Cardiac septum (tissue), 1 donor: ENCODE measurements at places on chromosomes 7 and 10. TPM values are rescaled to one million over a fixed set of nuclear protein-coding genes. Genes with fewer than 3 reads are reported as not detected.

GRCh38 chr7:24318326-24318725 lies 34.3 kb downstream of the NPY start:
- DNase-seq: no peak

- no peak for DNase-seq
Observed at GRCh38 chr7:27636326-27637006, 26.2 kb downstream of the HIBADH start.

GRCh38 chr7:28408960-28409715 lies 3.2 kb upstream of the CREB5 start:
- peak; percentile 96 for DNase-seq

- DNase-seq: no peak
Observed at GRCh38 chr7:37408291-37409228, 40.1 kb downstream of the ELMO1 start.

DNA sequence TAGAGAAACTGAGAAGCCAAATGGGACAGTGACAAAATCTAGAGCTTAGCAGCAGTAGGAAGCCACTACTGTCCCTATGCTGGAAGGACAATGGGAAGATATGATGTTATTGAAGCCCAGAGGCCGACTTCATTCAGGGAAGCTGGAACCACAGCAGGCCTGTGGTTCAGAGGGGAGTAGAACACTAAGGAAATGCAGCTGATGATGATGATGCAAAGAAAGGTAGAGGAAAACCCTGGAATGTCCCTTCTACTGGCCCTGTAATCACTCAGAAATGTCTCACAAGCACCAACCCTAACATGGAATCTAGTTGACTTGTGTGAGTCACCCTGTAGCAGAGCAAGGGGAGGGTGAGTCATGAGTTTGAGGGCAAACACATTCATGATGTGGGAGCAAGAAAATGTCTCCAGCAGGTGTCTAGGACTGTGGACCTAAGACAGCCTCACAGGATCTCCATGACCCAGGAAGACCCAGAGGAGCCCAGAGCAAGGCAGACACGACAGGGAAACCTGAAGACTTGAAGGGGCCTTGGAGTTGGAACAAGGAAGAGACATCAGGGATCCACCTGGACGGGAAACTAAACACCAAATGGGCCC lies 37.0 kb upstream of the LRRC17 start:
- DNase-seq: no peak

- DNase-seq: no peak
Observed at GRCh38 chr10:103763374-103764202, 91.8 kb downstream of the SH3PXD2A start.

DNA sequence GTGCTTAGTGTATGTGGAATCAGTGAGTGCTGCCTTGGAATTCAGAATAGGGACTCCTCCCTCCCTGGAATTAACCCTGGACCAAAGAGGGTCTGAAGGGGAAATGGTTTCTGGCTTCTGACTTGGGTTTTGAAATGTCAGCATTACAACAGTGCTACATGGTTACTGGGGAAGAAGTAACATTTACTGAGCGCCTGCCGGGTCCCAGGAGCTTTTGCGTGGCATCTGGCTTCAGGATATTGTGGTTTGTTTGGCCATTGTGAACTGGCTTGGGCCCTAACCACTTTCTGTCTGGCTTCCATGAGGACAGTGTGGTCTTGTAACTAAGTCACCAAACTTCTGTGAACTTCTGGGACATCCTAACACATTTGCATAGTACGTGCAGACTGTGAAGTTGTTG lies 21.3 kb downstream of the TSPAN15 start:
- no peak for DNase-seq

GRCh38 chr7:131625817-131626372 lies 69.5 kb upstream of the PODXL start:
- DNase-seq: peak; percentile 80

GRCh38 chr7:73823873-73824592 lies 6.8 kb upstream of the CLDN4 start:
- no peak for DNase-seq

DNA sequence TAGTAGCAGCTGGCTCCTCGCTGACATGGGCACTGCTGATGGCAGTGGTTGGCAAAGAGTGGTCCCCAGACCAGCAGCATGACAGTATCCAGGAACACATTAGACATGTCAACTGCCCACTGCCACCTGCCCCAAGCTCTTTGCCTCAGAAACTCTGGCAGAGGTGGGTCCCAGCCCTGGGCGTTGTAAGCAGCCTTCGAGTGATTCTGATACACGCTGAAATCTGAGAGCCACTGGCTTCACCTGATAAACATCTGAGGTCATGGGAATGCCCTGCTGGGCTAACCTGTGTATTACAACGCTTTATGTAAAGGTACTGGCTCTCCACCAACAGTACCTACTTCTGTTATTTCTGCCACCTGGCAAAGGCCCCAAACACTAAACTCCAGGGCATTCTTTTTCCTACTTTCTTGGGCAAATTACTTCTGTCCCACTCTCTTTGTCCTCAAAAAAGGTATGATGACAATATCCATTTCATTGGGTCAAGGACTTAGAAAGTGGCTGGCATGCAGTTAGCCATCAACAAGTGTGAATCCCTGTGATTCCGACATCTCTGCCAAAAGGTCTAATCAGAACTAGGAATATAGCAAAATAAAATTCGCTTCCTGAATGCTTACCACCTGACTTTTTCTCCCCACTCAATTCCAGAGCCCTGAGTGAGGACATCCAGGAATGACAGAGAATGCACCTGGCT lies 9.2 kb downstream of the SGMS1 start:
- no peak for DNase-seq

DNA sequence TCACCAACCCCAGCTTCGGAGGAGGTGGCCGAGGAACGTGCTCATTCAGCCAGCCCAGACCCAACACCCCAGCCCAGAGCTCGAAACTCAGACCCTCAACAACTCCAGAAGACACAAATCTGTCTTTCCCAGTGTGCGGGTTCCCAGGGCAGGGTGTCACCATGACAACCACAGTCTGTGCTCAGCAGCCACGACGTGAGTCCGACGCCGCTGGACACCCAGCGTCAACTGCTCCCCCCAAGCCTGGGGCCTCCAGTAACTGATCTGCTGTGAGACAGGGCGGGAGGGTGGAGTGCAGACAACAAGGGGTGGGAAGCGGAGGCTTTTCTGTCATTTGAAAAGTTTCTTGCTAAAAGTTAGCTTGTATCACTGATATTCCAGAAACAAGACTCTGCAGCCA lies 167.2 kb downstream of the MAD1L1 start:
- no peak for DNase-seq

- DNase-seq: no peak
Observed at GRCh38 chr10:5876181-5876768, 13.4 kb downstream of the ANKRD16 start.

DNA sequence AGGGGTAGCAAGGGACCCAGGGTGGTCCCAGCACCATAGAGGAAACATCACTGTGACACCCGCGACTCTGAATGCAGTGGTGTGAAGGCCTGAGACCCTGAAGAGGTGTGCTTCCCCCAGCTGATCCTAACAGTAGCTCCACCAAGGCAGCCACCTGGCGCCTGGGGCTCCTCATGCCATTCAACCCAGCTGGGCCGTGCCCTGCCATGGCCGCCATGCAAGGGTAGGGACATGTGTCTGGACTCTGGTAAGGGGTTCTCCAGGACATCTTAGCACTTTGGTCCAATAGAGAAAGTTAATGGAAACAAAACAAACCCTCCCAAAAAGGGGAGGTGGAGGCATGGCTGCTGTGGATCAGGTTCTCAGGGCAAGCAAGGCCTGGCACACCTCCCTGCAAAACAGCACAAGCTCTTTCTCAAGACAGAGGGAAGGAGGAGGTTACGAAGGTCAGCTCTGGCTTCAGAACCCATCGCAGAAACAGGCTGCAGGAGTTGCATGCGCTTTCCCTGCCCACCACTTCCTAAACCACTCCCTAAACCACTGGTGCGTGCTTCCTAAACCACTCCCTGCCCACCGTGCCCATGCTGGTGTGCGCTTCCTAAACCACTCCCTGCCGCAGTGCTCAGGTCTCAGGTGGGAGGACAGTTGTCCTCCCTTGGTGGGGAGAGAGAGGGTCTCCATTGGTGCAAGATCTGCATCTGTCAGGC lies 108.7 kb downstream of the LARP4B start:
- DNase-seq: no peak

- no peak for DNase-seq
Observed at GRCh38 chr7:23709081-23709750, 803 bp upstream of the STK31 start.

DNA sequence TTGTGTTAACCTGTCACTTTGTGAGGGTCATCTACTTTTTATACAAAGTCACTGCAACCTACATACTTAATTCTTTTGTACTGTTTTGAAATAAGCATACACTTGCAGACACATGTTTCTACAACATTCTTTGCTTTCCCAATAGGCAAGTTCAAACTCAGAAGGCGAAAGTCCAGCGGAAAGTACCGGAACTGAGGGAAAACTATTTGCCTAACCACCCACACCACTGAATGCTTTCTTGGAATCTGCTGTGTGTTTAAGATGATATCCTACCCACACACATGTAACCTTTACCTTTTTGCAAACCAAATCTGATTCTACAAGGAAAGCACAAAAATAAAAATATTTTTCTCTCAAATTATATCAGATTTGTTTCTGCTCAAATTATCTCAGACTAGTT lies 139.4 kb upstream of the AGR3 start:
- DNase-seq: no peak

DNA sequence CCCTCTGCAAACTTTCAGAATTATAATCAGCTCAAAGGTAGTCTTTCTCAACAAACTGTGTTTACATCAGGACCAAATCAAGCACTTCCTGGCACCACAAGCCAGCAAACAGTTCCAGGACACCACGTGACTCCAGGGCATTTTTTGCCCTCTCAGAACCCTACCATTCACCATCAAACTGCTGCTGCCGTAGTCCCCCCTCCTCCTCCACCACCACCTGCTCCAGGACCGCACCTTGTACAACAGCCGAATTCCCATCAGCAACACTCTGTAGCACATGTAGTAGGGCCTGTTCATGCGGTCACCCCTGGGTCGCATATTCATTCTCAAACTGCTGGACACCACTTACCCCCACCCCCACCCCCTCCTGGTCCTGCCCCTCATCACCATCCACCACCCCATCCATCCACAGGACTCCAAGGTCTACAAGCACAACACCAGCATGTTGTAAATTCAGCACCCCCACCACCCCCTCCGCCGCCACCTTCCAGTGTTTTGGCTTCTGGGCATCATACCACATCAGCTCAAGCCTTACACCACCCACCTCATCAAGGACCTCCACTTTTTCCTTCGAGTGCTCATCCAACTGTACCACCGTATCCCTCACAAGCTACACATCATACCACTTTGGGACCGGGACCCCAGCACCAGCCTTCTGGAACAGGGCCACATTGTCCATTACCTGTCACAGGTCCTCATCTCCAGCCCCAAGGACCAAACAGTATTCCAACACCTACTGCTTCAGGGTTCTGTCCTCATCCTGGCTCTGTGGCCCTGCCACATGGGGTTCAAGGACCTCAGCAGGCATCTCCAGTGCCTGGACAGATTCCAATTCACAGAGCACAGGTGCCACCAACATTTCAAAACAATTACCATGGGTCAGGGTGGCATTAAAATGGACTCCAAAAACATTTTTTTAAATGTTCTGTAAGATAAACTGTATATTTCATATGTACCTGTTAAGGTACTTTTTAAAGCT lies 98.7 kb downstream of the KMT2E start:
- no peak for DNase-seq

Gene ADAM12
- 1.3 TPM for total RNA-seq

Gene FAM131B
- total RNA-seq: 0.19 TPM

Gene MPLKIP
- total RNA-seq: 17.1 TPM

Gene GOLGA7B
- total RNA-seq: 0.54 TPM

Gene TRIL
- 2.6 TPM for total RNA-seq

Gene PDE6C
- not detected for total RNA-seq

Gene FOXI2
- 0.24 TPM for total RNA-seq

Gene EPO
- not detected for total RNA-seq
